ENCODE measurements at places on chromosomes 3 and 15.

- no peak for DNase-seq
These were observed 97.2 kb downstream of the MESD start for GRCh38 chr15:80892414-80892813.

- DNase-seq = no peak
These were observed 3.7 kb downstream of the EOMES start for GRCh38 chr3:27718459-27718858.

- no peak for DNase-seq
These were observed 47.5 kb downstream of the ALDH1L1 start for GRCh38 chr3:126132751-126133511.

DNA sequence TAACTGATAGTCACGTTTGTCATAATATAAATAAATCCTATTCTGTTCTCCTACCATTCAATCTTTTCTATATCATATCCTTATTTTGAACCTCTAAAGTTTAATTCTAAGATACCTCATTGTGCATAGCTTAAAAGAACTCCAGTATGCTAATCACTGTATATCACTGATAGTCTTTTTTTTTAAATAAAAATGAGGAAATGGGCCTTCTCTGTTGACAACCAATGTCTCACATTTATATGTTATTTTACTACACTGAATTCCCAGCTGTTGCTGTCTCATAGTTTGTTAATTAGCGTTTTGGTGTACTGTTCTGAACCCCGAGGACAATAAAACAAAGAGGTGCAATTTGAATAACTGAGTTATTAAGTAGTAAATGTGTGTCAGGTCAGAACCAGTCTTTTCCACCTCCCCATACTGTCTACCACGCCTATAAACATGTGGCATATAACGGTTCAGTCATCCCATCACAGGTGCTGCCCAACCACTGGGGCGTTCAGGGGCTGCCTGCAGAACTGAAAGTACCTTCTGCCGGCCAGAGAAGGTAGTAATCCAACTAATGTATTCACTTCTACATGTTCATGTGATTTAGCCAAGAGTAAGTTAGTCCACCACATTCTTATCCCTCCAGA is 14.9 kb downstream of the CBLB start:
- no peak for DNase-seq

DNA sequence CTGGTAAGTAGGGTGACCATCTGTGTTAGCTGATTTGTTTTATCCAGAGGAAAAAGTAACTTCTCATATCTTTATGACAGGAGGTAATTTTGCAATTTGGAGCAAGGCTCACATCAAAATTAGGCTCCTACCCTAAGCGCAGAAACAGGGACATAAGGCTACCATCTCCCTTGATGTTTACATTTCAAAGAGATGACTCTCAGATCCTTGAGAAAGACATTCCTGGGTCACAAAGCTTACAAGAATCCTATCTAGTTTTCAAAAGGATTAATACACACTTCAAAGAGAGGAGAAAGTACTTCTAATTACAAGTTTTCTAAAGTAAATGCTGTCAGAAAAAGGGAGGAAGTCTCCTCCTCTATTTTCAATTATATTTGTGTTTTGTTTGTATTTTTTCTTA is 7.0 kb downstream of the ZPLD1 start:
- DNase-seq = no peak

DNA sequence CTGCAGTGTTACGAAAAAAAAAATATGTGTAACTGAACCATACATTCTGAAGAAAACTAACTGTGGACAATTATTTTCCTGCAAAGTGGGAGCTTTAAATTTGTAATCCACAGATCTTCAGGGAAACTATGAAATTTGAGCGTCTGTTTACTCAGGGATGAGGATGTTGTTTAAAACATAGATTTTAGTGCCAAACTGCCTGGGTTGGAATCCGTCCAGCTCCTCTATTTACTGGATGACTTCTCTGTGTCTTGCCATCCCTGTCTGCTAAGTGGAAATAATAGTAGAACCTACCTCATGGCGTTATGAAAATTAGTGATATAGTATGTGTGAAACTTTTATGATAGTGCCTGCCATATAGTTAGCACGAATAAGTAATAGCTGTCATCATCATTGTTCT is 666.5 kb downstream of the SQOR start:
- no peak for DNase-seq

- DNase-seq = no peak
These were observed 215.4 kb downstream of the ADAMTSL3 start for GRCh38 chr15:83869341-83869740.

DNA sequence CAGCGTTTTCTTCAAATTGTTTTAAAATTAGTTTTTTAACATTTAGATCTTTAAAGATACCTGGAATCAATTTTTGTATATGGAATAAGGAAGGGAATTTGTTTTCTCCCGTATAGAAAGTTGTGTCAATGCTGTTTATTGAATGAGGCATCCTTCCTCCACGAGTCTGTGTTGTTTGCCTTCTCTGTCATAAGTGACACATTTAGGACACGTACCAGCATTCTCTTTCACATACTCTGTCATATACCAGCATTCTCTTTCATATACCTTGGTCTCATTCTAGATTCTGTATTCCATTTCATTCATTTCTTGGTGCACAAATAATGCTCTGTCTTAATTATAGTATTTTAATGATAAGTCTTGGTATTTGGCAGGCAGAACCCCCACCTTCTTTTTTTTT is 10.3 kb downstream of the ATP11B start:
- DNase-seq = no peak

DNA sequence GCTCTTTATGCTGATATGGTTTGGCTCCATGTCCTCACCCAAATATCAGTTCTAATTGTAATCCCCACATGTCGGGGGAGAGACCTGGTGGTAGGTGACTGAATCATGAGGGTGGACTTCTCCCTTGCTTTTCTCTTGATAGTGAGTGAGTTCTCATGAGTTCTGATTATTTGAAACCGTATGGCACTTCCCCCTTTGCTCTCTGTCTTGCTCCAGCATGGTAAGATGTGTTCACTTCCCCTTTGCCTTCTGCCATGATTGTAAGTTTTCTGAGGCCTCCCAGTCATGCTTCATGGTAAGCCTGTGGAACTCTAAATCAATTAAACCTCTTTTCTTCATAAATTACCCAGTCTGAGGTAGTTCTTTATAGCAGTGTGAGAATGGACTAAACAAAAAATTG is 107.6 kb downstream of the IMPG2 start:
- DNase-seq = no peak

DNA sequence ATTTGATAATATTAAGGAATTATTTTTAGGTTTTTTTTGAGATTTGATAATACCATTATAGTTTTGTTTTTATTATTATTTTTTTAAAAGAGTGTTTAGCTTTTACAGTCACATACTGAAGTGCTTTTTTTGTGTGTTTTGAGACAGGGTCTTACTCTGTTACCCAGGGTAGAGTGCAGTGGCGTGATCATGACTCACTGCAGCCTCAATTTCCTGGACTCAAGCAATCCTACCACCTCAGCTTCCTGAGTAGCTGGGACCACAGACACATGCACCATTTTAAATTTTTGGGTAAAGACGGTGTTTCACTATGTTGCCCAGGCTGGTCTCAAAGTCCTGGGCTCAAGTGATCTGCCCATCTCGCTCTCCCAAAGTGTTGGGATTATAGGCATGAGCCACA is 73.0 kb downstream of the SUMF1 start:
- DNase-seq = no peak

DNA sequence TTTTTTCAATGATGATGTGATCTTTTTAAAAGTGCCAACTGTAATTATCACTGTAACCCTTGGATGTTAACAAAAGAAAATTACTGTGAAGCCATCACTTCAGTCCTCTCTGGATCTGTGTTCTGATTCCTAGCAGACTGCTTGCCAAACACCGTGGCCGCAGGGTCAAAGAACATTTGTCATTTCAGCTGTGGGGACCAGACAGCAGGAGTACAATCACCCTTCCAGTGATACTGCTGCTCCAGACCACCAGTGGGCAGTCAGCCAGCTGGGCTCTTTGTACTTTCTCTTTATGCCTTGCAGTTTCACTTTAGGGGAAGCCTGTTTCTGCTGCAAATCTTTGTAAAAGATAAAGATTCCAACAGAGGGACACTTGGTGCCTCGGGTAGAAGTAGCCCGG is 770.0 kb downstream of the GRM7 start:
- DNase-seq = no peak

GRCh38 chr3:65291448-65292125 is 603.8 kb upstream of the ADAMTS9 start:
- DNase-seq = no peak

GRCh38 chr3:143358155-143358792 is 238.7 kb downstream of the CHST2 start:
- DNase-seq = no peak

GRCh38 chr3:107414325-107414964 is 37.2 kb downstream of the CCDC54 start:
- no peak for DNase-seq

- no peak for DNase-seq
These were observed 2.6 kb upstream of the NFKBIZ start for GRCh38 chr3:101846709-101847108.

- DNase-seq = no peak
These were observed 126.8 kb upstream of the CLSTN2 start for GRCh38 chr3:139808201-139808600.

DNA sequence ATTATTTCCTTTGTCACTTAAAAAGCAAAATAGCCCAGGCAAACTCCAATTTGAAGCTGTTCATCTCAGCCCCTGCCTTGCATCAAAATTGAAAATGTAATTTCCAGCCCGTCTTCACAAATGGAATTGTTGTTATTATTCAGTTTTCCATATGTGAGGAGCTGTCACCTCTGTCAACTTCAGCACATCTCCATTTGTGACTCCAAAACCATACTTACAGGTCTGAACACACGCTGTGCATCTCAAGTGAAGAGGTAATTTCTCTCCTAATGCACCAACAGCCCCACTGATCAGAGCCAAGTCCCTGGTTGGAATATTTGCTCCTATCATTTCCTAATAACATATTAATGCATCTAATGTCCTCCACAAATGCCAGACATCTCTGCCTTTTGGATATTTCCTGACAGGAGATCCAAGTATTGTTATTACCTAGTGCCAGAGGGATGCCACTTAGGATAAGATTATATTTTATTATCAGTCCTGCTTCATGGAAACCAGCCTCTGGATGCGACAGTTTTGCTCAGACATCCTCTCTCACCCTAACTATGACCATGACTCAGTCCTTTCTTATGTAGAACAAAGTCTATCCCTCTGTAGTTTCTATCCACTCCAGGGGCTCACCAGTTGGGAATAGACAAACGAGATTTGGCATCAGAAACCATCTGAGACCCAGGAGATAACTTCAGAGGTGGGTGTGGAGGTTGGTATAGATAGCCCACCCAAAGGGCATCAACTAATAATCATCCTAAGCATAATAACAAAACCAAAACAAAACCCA is 379.8 kb downstream of the VPS13C start:
- no peak for DNase-seq

- DNase-seq = no peak
These were observed 46.7 kb downstream of the SLC9C1 start for GRCh38 chr3:112247350-112247749.

DNA sequence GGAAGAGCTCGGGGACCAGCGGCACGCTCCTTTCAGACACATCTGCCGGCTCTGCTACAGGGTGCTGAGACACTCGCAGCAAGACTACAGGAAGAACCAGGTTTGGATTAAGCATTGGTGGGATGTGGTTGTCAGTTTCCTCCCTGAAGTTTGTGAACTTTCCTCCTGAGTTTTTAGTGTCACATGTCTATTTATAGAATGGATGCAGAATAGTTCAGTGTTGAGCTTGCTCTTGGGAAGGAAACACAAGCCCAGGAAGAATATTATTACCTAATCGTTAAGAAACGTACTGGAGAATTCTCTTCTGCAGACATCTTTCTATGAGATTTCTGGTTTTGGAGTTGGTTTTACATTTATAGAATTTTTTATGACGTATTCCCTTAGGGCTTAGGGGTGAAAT is 172.0 kb downstream of the ITPR1 start:
- DNase-seq = no peak

DNA sequence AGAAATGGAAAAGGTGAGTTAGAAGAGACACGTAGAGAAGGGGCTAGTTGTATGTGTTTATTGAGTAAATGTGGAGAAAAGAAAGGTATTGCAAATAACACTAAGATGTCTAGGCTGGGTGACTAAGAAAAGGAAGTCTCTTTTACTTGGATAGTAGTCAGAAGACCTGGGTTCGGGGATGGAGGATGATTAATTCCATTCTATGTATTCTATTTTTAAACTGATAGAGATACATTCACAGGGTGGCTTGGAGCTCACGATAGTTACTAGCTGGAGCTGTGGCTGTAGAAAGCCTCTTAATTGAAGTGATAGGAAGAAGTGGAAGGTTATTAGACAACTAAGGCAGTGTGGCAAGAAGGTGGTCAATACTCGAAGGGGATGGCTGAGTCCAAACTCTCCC is 65.9 kb upstream of the TNIK start:
- DNase-seq = no peak

DNA sequence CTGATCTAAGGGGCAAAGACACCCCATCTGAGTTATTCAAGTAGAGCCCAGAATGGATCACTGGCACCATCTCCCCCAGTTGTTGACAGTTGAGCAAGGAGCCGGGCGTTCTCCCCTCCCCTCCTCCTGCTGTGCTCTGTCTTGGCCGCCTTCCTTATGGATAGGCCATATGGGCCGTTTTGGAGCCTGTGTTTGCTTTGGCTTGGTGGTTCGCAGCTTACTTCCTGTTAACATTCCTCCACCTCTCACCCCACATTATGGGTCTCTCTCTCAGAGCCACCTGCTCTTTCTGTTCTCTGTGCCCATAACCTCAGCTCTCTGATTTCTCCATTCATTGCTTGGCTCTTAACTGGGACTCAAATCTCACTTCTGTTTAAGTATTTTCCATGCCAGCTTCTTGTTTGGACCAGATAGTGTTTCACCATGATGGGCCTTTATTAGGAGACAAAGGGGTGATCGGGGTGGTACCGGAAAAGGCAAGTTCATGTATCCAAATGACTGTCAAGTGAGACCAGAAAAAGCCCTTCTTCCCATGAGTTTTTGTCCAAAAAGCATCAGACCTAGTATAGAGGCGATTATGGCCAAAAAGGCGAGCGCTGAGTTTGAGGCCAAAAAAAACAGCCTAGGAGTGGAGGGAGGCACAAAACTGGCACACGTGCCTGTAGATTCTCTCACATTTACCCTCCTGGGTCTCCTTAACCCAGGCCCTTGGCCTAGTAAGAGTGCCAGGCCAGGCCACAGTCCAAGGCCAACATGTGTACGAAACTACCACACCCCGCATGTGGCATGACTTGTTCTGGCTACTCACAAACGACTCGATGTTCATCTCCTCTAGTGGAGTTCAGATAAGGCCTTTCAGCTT is 62.6 kb downstream of the DUT start:
- DNase-seq = no peak

- no peak for DNase-seq
These were observed 342.5 kb upstream of the NR2F2 start for GRCh38 chr15:95987886-95988573.

- no peak for DNase-seq
These were observed 17.5 kb downstream of the VGLL3 start for GRCh38 chr3:86973440-86973839.

DNA sequence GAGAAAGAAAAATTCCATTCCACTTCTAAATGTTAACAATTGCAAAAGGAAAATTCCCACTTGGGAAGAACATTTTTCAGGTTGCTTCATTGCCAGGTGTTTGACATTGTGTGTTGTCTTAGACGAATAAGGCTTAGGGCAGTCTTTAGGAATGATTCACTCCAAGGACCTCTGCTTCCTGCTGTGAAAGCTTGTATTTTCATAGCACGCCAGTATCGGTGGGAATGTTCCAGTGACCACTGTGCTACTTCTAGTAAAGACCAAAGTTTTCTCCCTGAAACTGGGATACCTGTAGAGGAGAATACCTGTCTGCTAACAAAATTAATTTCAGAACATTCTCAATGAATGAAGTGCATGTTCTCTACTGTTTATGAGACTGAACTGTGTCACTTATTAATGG is 64.1 kb downstream of the CDIN1 start:
- DNase-seq = no peak
